ENCODE measurements at places on chromosomes 16 and 17. TPM values are rescaled to one million over a fixed set of nuclear protein-coding genes. Genes with fewer than 3 reads are reported as not detected.

- no peak for ATAC-seq
These were observed 3.9 kb downstream of the CTRB2 start for GRCh38 chr16:75203096-75203495.

- ATAC-seq, result no peak
These were observed 185.3 kb downstream of the ZNF423 start for GRCh38 chr16:49670627-49671026.

- no peak for ATAC-seq
These were observed 270.1 kb upstream of the TNRC6C start for GRCh38 chr17:77688369-77688768.

GRCh38 chr16:2720719-2721633 is 952 bp upstream of the PRSS27 start:
- peak; percentile 72 for ATAC-seq

GRCh38 chr17:2835780-2836179 is 39.5 kb downstream of the RAP1GAP2 start:
- ATAC-seq, result peak; percentile 35

DNA sequence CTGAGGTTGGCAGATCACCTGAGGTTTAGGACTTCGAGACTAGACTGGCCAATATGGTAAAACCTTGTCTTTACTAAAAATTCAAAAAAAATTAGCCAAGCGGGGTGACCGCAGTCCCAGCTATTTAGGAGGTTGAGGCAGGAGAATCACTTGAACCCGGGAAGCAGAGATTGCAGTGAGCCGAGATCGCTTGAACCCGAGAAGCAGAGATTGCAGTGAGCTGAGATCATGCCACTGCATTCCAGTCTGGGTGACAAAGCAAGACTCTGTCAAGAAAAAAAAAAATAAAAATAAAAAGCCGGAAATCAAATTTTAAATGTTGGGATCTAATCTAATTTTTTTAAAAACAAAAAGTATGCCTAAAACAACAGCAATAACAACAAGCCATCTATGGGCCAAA is 56.3 kb downstream of the ABCC1 start:
- no peak for ATAC-seq

DNA sequence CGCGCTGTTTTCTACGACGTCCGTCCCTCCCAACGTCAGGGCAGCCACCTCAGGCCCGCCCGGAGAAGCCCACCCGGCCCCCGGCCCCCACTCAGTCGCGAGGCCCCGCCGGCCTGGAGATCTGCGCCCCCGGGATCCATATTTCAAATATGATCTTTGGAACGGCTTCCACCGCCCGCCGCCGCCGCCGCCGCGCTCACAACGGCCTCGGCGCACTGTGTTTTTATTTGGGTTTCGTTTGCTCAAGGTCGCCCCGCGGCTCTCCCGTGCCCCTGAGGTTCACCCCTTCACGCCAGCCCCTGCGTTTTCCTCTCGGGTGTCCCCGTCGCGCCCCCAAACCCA is 4.2 kb upstream of the CBX4 start:
- ATAC-seq, result no peak

The GPR179 gene
- not detected for total RNA-seq

The P3H4 gene
- total RNA-seq, result 1.9 TPM

The KRT24 gene
- total RNA-seq, result 10.0 TPM
